ENCODE measurements at places on chromosomes 4 and X.

- DNase-seq = no peak
These were observed 36.8 kb downstream of the RTL5 start for GRCh38 chrX:72094894-72095293.

DNA sequence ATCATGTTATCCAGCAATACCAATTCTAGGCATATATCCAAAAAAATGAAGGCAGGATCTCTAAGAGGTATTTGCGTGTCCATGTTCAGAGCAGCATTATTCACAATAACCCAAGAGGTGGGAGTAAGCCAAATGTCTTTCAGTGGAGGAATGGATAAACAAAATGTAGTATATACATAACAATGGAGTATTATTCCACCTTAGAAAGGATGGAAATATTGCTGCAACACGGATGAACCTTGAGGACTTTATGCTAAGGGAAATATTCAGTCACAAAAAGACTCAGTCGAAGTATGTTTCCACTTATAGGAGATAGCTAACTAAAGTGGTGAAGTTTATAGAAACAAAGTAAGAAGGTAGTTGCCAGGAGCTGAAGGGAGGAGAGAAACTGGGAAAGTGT is 74.3 kb downstream of the LARP1B start:
- DNase-seq = no peak

GRCh38 chr4:77044461-77045150 is 31.2 kb downstream of the CCNI start:
- no peak for DNase-seq

DNA sequence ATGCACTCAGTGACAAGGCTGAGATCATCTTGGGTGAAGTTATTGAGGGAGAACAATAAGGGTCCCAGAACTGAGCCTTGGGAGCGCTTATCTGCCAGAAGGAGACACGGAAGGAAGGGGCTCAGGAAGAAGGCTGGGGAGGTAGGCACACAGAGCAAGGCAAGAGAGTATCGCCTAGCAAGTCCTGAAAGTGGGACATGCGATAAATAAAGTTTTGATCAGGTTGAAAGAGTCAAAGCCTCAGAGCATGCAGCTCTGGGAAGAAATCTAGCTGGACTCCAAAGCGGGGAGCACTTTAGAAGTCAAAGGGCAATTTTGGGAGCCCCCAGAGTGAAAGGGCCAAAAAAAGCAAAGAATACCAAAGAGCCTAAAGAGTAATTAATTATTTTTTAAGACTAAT is 17.7 kb upstream of the ANXA3 start:
- no peak for DNase-seq

- no peak for DNase-seq
These were observed 560.4 kb downstream of the ANKRD50 start for GRCh38 chr4:124152132-124152531.

- DNase-seq = no peak
These were observed 483.7 kb upstream of the FTHL17 start for GRCh38 chrX:31555506-31555905.

DNA sequence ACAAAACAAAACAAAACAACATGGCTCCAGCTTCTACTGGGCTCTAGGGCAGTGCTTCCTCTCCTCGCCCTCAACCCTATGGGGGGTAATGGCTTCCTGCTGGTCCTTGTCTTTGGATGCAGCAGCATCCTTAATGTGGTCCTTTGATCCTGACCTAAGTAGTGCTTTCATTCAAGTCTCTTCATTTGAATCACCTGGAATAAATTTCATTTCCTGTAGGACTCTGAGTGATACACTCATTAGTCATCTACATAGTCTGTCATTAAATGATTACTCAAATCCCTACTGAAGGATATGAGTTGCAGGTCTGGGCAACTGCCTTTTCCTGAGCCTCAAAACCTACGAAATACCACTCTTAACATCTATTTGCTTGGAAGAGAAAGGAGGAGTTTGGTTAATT is 54.5 kb downstream of the RHOH start:
- DNase-seq = no peak

DNA sequence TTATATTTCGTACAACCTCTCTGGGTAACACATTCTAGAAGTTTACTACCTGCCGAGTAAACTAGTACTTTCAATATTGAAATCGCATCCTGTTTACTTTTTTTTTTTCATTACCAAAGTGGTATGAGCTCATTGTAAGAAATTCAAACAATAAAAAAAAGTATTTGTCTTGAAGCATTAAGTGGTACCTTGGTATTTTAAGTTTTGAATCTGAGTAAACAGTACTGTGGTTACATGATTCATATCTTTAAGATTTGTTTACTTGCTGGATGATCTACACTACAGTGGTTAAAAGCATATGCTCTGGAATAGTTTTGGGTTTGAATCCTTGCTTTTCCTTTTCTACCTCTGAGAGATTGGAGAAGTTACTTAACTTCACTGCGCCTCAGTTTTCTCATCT is 3.8 kb upstream of the MMGT1 start:
- DNase-seq = no peak

DNA sequence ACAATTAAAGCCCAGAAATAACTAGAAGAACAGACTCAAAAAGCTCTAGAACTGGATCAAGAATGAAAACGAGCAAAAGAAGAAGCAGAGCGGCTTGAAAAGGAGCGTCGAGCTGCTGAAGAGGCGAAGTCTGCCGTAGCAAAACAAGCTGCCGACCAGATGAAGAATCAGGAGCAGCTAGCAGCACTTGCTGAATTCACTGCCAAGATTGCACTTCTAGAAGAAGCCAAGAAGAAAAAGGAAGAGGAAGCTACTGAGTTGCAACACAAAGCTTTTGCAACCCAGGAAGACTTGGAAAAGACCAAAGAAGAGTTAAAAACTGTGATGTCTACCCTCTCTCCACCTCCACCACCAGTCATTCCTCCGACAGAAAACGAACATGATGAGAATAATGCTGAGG is 56.1 kb upstream of the PPP4R3C start:
- DNase-seq = no peak
